ENCODE measurements at places on chromosomes 5 and 9.

DNA sequence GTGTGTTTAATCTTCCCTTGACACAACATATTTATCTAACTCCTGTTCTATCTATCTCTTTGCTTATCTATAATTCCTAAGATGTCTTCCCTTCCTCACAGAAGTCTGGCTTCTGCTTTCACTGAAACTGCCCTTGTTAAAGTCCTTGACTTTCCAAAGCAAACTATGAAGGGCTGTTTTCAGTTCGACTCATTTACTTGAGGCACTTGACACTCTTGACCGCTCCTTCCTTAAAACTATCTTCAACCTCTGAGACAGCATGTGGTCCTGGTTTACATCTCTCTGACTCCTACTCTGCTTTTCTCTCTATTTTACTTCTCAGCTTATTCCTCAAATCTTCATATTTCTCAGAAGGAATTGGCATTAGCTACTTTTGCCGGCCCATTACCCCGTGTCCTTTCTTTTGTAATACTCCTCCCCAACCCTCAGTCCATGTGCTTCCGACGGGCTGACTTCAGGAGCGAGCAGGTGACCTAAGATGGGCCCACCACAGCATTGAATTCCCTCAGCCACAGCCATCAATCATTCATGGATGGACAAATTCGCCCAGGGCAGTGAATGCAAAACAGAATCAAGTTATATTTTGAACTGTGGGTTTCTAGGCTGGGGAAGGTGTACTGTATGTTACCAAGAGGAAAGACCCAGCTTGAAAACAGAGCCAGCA lies 1089.2 kb downstream of the PTPRD start:
- no peak for DNase-seq

- DNase-seq, result no peak
Observed at GRCh38 chr5:78639791-78640190, 8.8 kb downstream of the LHFPL2 start.

- DNase-seq, result no peak
Observed at GRCh38 chr9:79609468-79610018, 37.8 kb downstream of the TLE4 start.

- no peak for DNase-seq
Observed at GRCh38 chr5:109805472-109805871, 115.7 kb downstream of the MAN2A1 start.

DNA sequence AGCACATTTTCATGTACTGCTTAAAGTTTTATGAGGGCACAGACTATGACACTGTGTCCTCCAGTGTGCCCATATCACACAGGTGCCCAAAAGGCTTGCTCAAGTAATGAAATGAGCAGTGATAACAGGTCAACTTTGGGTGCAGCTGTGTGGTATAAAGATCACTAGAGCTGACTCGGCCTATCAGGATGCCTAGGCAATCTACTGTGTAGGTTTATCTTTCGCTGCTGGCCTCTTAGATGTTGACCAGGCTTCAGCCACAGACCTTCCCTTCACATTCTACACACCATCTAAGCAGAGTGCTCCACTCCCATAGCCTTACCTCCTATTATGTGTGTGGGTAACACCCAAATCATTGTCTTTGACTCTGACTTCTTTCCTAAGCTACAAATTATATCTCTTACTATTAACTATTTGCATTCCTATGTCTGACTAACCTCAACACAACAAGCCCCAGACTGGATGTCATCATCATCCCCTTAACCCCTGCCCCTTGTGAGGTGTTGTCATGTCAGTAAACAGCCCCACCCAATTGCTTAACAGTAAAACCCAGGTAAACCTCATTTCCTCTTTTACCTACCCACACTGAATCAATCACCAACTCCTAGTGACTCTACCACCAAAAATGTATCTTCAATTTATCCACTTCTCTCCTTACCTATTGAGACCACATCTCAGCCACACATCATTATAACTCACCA lies 2.5 kb downstream of the SREK1IP1 start:
- no peak for DNase-seq

DNA sequence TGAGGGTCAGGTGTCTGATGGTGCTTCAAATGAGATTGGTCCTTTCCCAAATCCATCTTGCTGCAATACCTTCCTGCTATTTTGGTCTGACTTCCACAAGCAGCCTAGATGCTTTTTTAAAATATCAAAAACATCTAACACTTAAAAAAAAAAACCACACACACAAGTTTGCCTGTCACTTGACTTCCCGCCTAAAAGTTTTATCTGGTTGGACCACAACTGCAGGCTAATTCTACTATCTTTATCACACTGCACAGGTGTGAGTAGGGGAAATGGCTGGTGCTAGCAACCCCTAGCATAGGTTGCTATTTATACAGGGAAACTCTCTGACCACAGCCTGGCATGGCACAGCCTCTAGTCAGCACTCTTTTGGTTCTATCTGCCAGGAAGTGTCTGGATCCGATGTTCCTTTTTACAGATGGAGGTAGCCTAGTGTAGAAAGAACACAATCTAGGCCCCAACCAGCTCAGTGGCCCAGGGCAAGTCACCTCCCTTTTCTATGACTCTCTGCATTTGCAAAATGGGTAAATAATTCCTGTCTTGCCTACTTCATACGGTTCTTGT lies at the start of gene HEMGN:
Gene HEMGN (minus strand): TSS at position 92 of the 564 bp plus-strand sequence. CDS start 36 bp downstream, at position 56.
- no peak for DNase-seq

DNA sequence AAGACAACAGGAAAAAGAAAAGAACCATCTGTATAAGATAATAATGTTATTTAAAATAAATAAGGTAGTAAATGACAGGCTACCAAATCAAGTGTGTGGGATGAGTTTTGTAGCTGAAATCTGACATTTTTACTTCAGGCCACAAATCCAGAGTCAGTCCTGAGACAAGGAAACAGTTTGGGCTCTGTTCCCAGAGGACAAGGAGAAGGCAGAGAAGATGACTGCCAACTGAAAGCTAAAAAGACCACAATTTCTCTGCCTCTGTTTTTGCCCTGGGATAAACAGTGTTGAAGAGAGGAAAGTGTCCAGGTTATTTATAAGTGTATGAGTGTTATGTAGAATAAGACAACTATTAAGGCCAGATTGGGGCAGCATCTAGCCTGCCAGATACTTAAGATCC lies 180.5 kb downstream of the NFIB start:
- DNase-seq, result no peak

DNA sequence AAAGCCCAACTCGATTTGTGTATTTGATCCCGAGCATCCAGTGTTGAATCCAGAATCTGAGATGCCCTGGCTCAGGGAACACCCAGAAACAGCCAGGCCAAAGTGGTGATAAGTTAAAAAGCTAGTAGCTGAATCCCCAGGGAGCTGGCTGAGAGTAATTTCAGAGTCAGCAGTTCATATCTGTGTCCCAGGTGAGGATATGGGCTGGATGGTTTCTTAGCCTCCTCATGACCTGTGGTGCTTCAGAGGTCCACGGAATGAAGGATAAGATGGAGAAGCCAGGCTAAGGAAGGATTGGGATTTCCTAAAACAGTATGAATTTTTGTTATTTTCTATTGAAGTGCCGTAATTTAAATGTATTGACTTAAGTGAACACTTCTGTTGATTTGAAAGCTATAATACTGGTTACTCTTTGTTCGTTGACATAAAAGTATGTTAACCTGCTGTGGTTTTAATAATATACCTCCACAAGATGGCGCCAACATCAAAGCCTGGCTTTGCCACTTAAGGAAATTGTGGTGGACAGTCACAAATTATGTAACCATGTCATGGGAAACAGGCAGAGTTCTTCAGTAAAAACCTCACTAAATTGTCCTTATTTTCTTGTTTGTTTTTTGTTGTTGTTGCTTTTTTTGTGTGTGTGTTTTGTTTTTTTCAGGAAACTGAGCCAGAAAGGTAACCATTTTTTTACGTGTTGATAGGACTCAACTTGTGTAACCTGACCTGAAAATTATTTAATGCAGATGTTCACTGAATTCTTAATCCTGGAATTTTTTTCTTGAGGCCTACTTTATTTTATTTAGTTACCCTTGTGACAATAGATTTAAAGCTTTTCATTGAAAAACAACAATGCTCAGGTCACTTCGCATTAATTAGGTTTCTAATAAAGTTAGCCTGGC lies 11.4 kb downstream of the MTAP start:
- peak; percentile 43 for DNase-seq

DNA sequence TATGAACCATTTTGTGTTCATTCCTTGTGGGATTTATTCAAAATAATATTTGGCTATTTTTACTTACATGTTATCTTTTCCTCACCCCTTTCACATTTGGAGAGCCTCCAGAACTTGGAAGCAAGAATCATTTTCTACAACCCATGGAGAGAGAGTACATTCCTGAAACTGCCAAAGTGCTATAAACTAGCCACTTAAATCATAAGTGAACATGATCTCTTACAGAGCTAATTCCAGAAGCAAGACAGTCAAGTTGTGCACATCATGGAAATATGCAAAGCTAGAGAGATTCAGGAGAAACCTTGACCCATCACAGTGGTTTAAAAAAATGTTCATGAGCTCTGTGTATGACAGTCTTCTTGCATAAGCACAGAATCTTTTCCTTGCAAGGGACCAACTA lies 883.6 kb upstream of the C9orf72 start:
- no peak for DNase-seq

DNA sequence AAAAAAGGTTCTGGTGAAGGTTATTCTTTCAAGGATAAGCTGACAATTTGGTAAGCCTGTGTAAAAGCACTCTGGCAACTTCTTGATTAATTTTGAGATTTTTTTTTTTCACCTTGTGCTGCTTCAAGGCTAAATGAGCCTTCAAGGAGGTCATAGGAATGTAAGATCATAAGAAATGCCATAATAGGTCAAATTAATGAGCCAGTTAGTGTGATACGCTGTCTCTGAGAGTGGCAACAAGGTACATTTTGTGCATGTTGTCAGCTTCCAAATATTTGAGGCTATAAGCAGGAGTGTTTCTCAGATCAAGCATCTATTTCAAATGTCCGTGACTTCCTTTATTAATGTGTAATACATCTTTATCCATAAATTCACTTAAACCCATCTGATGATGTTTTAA lies 72.3 kb upstream of the CDH6 start:
- DNase-seq, result no peak

- no peak for DNase-seq
Observed at GRCh38 chr9:37383876-37384746, 38.4 kb upstream of the GRHPR start.
